LoVo (cell line): ENCODE measurements at places on chromosomes 7 and 10.

- DNase-seq: no peak
Observed at GRCh38 chr10:2619472-2619871, 447.9 kb upstream of the PFKP start.

- DNase-seq: no peak
Observed at GRCh38 chr7:131234719-131235488, 92.8 kb upstream of the MKLN1 start.

DNA sequence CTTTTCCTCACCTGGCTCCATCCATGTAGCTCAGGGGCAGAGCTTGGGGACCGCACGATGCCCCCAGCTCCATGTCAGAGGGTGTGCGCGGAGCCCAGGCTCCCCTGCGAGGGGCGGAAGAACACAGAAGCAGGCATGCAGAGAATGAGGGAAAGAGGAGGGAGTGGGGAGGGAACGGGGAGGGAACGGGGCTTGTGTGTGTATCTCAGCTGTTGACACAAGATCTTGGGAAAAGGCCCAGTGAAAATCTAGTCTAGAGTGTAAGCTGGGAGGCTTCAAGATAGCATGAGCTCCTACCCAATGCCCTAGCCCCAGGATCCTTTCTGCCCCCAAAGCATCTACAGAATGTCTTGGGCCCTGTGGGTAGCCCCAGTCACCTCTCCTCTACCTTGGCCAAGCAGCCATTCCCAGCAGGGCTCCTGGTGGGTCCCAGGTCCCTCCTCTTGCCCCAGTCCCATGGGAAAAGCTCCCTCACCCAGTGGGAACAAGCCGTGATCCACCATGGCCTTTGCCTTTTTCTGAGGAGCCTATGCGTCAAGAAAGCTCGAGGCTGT is 25.1 kb upstream of the NDST2 start:
- no peak for DNase-seq

DNA sequence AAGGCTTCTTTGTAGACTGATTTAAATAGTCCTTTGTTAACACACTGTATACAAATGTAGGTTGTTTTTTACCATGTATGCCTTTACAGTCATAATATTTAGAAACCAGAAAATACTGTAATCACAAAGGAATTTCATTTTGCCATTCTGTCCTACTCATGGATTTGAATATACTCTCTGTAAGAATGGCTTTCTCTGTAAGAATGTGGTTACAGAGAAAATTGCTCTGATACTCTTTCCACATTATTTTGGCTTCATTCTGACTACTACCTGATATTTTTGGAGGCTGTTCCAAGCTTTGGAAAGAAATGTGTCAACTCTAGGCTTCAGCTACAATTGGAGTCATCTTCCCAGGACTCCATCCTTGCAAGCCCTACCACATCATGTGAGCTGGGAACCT is 23.5 kb downstream of the CH25H start:
- no peak for DNase-seq

DNA sequence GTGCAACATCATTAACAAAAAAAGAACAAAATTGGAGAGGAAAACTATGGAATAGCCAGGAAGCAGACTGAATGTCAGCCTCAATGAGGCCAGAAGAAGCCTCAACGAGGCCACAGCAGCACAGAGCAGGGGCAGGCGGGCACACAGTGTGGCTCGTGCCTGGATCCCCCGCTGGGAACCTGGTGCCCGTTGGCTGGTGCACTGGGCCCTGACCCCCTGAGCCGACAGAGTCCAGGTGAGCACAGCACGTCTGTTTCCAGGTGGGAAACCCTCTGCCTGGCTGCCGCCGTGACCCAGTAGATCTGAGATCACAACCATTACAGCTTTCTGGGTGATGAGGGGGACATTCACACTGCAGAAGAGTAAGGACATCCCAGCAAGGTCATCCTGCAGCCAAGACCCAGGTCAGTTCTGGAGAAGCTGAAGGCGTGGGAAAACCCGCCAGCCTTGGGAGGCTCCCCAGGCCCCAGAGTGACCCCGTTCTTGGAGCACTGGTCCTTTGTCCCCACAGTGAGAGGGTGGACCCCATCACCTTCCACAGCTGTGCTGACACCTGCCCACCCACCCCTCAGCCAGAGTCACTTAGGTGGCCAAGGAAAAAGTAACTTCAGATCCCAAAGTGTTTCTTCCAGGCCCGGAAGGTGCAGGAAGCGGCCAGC is 222.1 kb downstream of the ADARB2 start:
- no peak for DNase-seq

- DNase-seq: no peak
Observed at GRCh38 chr10:52050429-52051047, 263.5 kb upstream of the DKK1 start.

DNA sequence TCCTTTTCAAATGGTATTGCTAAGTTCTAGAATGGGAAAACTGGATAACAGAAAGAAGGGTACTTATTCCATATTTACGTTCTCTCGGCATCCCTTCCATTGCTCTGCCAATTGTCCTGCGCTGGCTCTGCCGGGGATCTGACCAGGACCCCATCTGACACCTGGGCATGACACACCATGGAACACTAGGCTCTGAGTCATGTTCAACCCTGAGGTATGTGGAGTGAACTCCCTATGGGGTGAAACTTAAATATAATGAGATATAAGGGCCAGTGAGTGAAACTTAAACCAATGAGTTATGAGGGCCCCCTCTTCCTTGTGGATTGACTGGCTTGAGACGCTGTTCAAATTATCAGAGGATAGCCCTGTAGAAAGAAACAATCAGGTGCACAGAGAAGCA is 55.1 kb upstream of the ZEB1 start:
- no peak for DNase-seq

GRCh38 chr10:72649291-72649690 is 23.4 kb upstream of the MICU1 start:
- DNase-seq: no peak
